ENCODE measurements at places on chromosomes 16 and 17. TPM values are rescaled to one million over a fixed set of nuclear protein-coding genes. Genes with fewer than 3 reads are reported as not detected.

The PROCA1 gene
- total RNA-seq: 1.9 TPM

The SLC38A8 gene
- not detected for total RNA-seq

The NPB gene
- 2.5 TPM for total RNA-seq

The MMP25 gene
- not detected for total RNA-seq

The LGALS9 gene
- not detected for total RNA-seq

The PPY gene
- not detected for total RNA-seq

The KRTAP9-8 gene
- not detected for total RNA-seq

The RBL2 gene
- total RNA-seq: 55.4 TPM

The MT4 gene
- not detected for total RNA-seq

The KRT15 gene
- total RNA-seq: 2.9 TPM

The RNF222 gene
- total RNA-seq: not detected

The GSE1 gene
- 29.4 TPM for total RNA-seq

The EVPLL gene
- not detected for total RNA-seq

The CDH1 gene
- total RNA-seq: not detected

The NAA38 gene
- total RNA-seq: 51.9 TPM

The ADORA2B gene
- 11.2 TPM for total RNA-seq

The LPO gene
- total RNA-seq: not detected

The MT1E gene
- 167 TPM for total RNA-seq

The MYO15A gene
- total RNA-seq: 3.6 TPM

The TBC1D3G gene
- not detected for total RNA-seq

The FBXO47 gene
- not detected for total RNA-seq

The CA10 gene
- total RNA-seq: not detected

The TK1 gene
- total RNA-seq: 50.9 TPM

The KRTAP1-1 gene
- total RNA-seq: not detected

The ACSM2B gene
- not detected for total RNA-seq

The PRAC2 gene
- total RNA-seq: not detected

The TSPAN10 gene
- total RNA-seq: 2.6 TPM

The CASKIN1 gene
- 2.0 TPM for total RNA-seq

The PIMREG gene
- total RNA-seq: 3.1 TPM

The TGFB1I1 gene
- 51.1 TPM for total RNA-seq

The GUCY2D gene
- total RNA-seq: not detected

The CACNG3 gene
- not detected for total RNA-seq

The PDILT gene
- total RNA-seq: not detected

The ANKRD40CL gene
- total RNA-seq: not detected

The SLC12A3 gene
- not detected for total RNA-seq

The ASB16 gene
- total RNA-seq: 0.73 TPM

The SCN4A gene
- total RNA-seq: 0.15 TPM

The SECTM1 gene
- total RNA-seq: 198 TPM

The GINS3 gene
- total RNA-seq: 1.5 TPM

The SKAP1 gene
- total RNA-seq: not detected

The YBX2 gene
- 0.29 TPM for total RNA-seq

The CLEC18C gene
- 0.99 TPM for total RNA-seq

The TBC1D26 gene
- not detected for total RNA-seq

The KRTAP4-3 gene
- total RNA-seq: not detected

The QPRT gene
- 29.5 TPM for total RNA-seq

The CEP295NL gene
- 6.8 TPM for total RNA-seq

The HES7 gene
- total RNA-seq: 0.15 TPM

The DNAJC7 gene
- 52.6 TPM for total RNA-seq

The NPIPA5 gene
- total RNA-seq: 5.4 TPM
